ENCODE measurements at places on chromosomes 16 and 17. TPM values are rescaled to one million over a fixed set of nuclear protein-coding genes. Genes with fewer than 3 reads are reported as not detected.

DNA sequence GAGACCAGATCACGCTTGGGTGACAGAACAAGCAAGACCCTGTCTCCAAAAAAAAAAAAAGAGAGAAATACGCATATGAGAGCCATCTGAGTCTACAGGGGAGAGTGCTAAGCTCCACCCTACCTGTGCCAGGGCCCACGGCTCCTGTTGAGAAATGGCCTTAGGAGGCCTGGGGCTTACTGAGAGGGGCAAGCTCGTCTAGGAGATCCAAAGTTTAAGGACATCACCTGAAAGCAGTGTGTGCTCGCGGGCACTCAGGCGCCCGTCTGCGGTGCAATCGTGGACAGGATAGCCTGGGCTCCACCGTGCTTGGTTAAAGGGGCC lies 14.5 kb upstream of the BAIAP2 start:
- no peak for DNase-seq

GRCh38 chr16:47448830-47449575 lies 11.9 kb downstream of the ITFG1 start:
- no peak for DNase-seq

GRCh38 chr16:48537909-48538745 lies 71.9 kb downstream of the N4BP1 start:
- no peak for DNase-seq

DNA sequence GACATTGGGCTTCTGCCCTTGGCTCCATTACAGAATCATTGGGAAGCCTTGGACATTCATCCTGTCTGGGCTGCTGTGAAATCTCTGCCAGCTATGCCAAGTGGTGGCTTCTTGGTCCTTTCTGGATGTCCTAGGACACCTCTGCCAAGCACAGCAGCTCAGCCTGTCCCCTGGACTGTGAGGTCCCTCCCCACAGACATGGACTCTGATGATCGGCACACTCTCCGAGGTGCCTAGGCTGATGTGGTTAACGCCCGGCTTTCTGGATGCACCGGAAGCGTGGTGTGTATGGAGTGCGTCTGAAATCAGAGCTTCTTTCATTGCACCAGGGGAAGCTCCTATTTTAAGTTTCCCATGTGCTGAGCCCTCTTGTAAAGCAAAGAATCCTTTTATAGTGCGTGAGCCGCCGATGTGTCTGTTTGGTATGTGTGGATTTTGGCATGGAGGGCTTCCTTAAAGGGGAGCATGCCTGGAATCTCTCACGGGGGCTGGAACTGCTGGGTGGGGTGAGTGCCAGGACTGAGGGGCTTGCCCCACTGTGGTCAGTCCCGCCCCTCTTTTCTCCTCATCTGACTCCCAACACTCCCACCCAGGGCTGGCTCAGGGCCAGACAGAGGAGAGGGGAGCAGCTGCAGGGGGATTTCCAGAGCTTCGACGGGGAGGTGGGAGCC lies 7.0 kb upstream of the ARHGAP23 start:
- DNase-seq = no peak

GRCh38 chr17:59373882-59374495 lies 42.5 kb downstream of the YPEL2 start:
- no peak for DNase-seq

The PYY gene
- not detected for total RNA-seq

The SDR42E2 gene
- total RNA-seq = 0.18 TPM

DNA sequence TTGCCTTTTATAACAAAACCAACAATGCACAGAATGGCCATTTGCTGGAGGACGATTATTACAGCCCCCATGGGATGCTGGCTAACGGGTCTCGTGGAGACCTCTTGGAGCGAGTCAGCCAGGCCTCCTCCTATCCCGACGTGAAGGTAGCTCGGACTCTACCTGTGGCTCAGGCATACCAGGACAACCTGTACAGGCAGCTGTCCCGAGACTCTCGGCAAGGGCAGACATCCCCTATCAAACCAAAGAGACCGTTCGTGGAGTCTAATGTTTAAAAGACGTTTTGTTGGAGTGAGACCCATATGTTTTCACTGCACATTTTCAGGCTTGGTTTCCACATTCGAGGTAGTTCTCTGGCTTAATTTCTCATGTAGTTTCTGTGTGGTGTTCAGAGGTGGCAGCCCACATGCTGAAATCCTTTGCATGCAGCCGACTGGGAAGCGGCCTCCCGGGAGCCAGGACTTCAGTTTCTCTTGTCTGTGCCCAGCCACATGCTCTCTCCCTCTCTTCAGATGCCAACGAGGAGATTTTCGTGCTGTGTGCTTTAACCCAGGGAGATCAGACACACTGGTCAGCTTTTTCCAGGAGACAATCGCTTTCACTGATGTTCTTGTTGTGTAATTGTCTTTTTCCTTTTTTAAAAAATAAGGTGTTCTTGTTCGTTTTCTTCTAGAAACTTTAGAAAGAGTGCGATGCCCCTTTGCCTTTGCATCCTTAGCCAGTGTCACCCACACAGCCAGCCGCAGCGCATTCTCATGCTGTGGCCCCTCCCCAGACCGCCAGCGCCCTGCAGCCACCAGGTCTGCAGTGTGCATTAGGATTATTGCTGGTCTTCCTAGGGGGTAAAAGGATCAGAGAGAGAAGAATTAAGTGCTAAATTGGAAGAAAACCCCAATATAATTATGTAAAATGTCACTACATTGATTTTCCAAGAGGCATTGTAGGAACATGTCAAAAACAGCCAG lies 24.1 kb downstream of the CYB561 start:
- no peak for DNase-seq

The FKBP10 gene
- 1.3 TPM for total RNA-seq

DNA sequence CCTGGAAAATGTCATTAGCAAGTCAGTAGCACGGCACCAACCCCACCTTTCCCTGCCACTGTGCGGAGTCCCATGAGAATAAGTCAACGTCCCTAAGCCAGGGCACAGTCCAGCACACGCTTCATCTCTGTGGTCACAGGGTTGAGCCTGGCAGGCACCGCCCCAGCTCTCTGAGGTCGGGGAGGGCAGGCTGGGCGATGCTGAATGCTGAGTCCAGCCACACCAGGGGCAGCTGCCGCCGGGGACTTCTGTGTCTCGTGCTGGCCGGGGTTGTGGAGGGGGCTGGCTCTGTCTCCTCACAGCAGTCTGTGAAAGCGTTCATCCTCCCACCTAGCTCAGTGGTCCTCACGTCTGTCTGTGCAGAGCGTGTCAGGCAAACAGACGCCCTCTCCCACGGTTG lies 53.2 kb downstream of the BANP start:
- no peak for DNase-seq

- no peak for DNase-seq
Measured at GRCh38 chr16:87733190-87733589, 32.6 kb downstream of the KLHDC4 start.

The CX3CL1 gene
- not detected for total RNA-seq

The IGSF6 gene
- total RNA-seq = 0.09 TPM

- peak; percentile 96 for DNase-seq
Measured at GRCh38 chr17:7314719-7315569, at the start of gene GPS2. Gene GPS2 (minus strand): TSS chr17:7315360. CDS start chr17:7315052, 308 bp downstream.

The CACNA1G gene
- total RNA-seq = not detected

DNA sequence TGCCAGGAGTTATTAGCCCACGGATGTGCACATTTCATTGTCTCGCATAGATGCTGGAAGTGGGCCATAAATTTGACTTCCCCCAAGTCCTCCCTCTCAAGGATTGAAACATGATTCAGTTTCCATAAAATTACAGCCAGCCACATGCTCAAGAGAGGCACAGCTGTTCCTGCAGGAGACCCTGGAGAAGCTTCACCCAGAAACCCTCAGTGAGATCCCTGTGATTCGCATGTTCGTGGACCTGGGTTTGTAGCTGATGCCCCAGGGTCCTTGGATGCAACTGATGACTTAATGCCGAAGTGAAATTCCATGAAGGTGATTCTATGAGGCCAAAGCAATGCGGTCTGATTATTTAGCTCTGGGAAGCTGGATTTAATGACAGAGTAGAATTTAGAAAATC lies 24.7 kb upstream of the AQP8 start:
- DNase-seq = no peak

GRCh38 chr17:45077643-45078042 lies 16.5 kb downstream of the NMT1 start:
- no peak for DNase-seq

DNA sequence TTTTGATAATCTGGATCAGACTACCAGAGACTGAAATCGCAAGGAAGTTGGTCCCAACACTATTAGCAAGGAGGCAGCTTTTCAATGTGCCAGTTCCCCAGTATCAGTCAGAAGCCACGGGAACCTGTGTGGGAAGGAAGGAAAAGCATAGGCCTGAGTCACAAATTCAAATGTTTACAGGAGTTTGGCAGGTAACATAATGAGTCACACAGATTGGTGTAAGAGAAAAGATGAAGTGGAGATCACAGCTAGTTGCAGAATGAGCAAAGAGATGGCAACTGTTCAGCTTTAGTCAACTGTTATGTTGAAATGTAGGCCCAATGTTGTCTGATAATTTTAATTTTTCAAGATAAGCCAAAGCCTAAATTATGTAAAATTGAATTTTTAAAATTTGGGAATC lies 28.1 kb upstream of the ITGA2B start:
- DNase-seq = no peak

DNA sequence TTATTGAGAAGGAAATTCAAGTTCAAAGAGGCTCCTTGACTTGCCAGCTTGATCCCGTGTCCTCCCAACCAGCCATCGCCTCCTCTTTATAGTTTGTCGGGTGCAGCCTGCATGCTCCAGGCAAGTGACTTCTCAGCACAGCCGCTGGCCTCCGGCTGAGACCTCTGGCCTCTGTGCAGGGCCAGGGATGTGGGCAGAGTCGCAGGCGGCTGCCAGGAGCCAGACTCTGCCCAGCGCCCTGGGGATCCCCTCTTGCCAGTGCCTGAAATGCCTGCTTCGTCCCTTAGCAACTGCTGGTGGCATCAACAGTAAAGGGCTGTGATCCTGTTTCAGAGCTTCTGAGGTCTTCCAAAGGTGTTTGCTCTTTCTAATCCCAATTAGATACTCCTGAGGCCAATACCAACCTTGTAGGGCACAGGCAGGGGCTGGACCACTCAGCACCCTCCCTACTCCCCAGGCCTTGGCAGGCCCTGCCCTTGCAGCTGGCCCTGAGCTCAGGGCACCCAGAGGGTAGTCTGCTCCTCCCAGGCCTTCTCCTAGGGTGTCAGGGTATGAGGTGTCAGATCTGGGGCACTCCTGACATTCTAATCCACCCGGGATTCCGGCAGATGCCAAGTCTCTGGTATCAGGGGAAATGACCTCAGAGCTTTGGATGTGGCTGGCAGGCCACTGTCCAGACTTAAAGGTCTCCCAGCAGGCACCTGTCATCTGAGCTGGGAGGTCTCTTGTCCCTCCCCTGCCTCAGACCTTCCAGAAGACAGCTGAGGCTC lies 68.0 kb upstream of the SIAH1 start:
- no peak for DNase-seq

DNA sequence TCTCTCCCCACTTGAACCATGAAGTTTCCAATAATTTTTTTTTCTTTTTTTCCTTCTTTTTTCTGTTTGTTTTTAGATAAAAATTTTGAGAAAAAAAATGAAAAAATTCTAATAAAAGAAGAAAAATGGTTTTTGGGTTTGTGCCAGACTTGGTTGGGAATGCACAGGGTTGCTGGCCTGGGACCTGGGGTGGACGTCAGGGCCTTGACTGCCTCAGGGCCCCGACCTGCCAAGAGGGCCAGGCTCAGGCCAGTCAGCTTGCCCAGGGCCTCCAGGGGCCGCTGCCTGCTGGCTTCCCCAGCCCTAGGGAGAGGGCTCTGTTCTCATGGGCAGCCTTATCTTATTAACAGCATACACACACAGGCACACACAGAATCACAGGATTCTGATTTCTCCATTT lies 6.5 kb downstream of the TBX6 start:
- no peak for DNase-seq

GRCh38 chr17:4843321-4844000 lies 10.3 kb downstream of the MINK1 start:
- no peak for DNase-seq

DNA sequence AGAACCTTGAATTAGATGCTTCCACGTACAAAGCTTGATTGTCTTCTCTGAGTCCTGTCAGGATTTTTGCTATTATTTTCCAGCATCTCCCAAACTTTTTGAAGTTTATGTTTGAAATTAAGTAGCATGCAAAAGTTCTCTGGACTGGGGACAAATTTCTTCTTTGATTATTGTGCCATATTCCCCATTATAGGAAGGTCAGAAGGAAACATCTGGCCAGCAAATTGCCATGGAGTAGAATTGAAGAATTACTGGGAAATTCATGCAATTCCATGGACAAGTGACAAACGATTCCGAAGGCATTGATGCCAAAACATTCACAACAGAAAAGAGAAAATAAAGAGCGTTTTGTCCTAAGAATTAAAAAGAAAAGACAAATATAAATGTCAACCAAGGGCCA lies 737.2 kb downstream of the CDH11 start:
- no peak for DNase-seq

The PGS1 gene
- 52.2 TPM for total RNA-seq

GRCh38 chr17:66950886-66951604 lies 13.5 kb upstream of the CACNG4 start:
- DNase-seq = no peak

The TERB1 gene
- not detected for total RNA-seq

The KRTAP2-3 gene
- not detected for total RNA-seq

DNA sequence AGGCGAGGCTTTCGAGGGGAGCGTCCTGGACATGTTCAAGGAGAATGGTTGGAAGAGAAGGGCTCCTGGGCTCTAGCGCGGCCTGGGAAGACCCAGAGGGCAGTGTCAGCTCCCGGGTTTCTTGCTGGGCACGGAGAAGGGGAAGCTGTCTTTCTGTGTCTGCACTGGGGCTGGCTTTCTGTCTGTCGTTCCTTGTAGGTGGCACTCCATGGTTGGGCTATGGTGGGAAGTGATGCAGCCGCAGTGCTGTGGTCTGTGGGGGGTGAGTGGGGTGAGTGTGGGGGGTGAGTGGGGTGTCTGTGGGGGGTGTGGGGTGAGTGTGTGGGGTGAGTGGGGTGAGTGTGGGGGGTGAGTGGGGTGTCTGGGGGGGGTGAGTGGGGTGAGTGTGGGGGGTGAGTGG lies 13.7 kb downstream of the RNF213 start:
- DNase-seq = no peak

DNA sequence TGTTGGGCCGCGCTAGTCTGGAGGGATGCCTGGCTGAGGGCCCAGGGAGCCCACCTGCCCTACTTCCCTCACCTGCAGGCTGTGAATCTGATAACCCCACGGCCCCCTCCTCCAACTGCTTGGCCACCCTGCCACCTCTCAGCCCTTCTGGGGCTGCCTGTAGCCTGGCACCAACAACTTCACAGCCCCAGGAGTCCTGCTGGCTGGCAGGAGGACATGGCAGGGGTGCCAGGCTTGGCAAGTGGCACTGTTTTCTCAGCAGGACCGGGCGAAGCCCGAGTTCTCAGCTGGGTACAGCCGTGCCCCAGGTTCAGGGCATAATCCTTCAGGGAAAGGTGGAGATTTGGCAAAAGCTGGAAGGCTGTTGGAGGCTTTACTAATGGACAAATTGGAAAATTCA lies 129.6 kb downstream of the CMIP start:
- DNase-seq = no peak

The NATD1 gene
- 1.9 TPM for total RNA-seq

GRCh38 chr16:53502331-53503269 lies at the start of gene AKTIP:
Gene AKTIP (minus strand): TSS chr16:53503209. CDS start chr16:53500259, 2,950 bp downstream.
- peak; percentile 66 for DNase-seq

The CTRB1 gene
- not detected for total RNA-seq

GRCh38 chr17:74874615-74875037 lies 1.8 kb upstream of the FDXR start:
- DNase-seq = no peak
